ENCODE measurements at places on chromosomes 5 and 9.

DNA sequence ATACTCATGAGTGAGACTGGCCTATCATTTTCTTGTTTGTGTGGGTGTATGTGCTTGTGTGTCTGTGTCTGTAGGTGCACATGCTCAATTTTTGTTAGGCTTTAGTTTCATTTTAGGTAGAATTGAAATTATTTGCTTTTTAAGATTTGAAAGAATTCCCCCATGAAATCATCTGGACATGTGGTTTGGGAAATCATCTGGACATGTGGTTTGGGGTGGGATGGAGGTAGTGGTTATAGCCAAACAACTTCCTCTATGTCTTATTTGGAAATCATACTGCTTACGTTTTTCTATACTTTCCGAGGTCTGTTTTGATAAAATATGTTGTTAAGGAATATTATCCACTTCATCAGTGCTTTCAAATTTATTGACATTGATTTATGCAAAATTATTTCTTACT, 485.4 kb upstream of the CLINT1 start:
- no peak for DNase-seq

- DNase-seq: no peak
These were observed 128.3 kb upstream of the CLINT1 start for GRCh38 chr5:157987259-157987658.

DNA sequence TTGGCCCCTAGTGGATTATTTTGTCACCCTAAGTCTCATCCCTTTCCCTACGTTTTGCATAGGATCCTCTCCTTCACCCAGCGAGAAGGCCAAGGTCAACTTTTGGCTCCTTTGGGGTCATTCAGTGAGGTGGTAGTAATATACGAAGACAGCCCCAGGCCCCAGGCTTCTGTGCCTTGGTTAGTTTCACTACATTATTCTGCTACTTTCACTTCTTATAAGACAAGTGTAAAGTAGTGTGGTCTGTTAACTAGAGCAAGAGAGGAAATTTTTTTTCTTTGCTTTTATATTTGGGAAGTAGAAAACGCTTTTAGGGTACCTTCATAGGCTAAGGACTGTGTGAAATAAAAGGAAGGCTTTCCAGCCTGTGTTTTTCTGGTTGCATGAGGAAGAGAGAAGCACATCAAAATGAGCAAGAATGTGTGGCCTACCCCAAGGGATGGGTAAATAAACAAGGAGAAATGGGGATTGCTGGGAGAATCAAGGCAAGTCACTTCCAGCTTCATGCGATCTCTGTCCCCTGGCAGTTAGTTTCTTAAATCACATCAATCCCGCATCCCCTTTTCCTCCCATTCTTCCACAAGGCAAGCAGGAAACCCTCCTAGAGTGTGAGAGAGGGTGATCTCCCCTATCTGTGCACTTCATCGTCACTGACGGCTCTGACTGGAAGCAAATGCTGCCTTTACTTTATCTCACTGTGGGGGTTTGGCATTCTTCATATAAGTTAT, 677.0 kb upstream of the WWC1 start:
- DNase-seq: no peak

GRCh38 chr5:178380086-178380485, 147.5 kb upstream of the PHYKPL start:
- no peak for DNase-seq

DNA sequence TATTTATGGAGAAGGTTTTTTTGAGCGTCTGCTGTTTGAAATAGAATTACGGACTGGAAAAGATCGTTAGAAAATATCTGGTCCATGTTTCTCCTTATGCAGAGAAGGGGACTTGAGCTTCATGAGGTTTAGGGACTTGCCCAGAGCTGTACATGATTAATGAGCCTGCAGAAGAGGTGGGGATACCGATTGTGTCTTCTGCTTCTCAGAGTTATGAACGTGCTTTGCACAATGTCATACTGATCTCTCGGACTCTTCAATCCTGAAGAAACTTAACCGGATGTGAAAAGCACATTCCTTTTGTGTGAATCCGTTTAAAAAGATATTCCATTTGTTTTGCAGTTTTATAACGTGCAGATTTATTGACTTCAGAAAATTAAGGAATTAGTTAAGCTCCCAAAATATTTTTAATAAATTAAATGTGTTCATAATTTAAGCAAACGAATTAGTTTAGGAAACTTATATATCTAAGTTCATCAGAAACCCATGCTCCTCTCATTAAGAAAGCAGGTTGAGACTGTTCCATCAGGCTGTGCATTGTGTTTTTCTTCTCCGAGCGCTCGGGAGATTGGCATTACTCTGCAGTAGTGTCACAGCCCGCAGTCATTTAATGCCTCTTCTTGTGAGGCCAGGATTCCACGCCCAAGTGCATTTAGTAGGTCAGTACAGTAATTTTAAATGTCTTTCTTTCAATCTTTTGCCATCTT, 40.8 kb upstream of the MEF2C start:
- peak; percentile 57 for DNase-seq

Measured in NCI-H2227 treated with DMSO at 0.1 percent for 48 hours (cell line).